ENCODE measurements at places on chromosomes 3 and 15. TPM values are rescaled to one million over a fixed set of nuclear protein-coding genes. Genes with fewer than 3 reads are reported as not detected.

Gene GAP43
- not detected for total RNA-seq

Gene GRK7
- not detected for total RNA-seq

Gene WDR93
- total RNA-seq = 0.25 TPM

Gene FOXL2NB
- total RNA-seq = 0.81 TPM

Gene UBE2E1
- 108 TPM for total RNA-seq

Gene RGMA
- 0.56 TPM for total RNA-seq

Gene ATP10A
- total RNA-seq = 9.2 TPM

Gene ITPKA
- total RNA-seq = 5.1 TPM

Gene KY
- total RNA-seq = 0.08 TPM

Gene SH3GL3
- 0.85 TPM for total RNA-seq

Gene TIMP4
- 11.9 TPM for total RNA-seq

Gene FAM81A
- total RNA-seq = 11.5 TPM

Gene ACOX2
- 7.2 TPM for total RNA-seq

Gene NUSAP1
- 74.9 TPM for total RNA-seq

Gene CALML4
- 11.1 TPM for total RNA-seq

Gene ZNF717
- total RNA-seq = 2.3 TPM

Gene KCNMB3
- 2.0 TPM for total RNA-seq

Gene CYP1A1
- 1.6 TPM for total RNA-seq

Gene CHAC1
- total RNA-seq = 8.2 TPM

Gene UACA
- 34.9 TPM for total RNA-seq

Gene IGSF11
- 4.3 TPM for total RNA-seq

Gene MYO9A
- 11.2 TPM for total RNA-seq

Gene SLC24A5
- not detected for total RNA-seq

Gene SNX22
- total RNA-seq = 0.81 TPM

Gene CDHR4
- 0.22 TPM for total RNA-seq

Gene SHC4
- total RNA-seq = 0.74 TPM

Gene HYAL1
- total RNA-seq = 1.00 TPM

Gene CCDC80
- 61.9 TPM for total RNA-seq

Gene TEX264
- total RNA-seq = 72.9 TPM

Gene XIRP1
- total RNA-seq = 0.17 TPM

Gene ZBTB47
- 5.0 TPM for total RNA-seq

Gene FAM107A
- total RNA-seq = 0.18 TPM

Gene NPHP3
- total RNA-seq = 8.5 TPM

Gene FURIN
- 62.0 TPM for total RNA-seq

Gene CISH
- total RNA-seq = 0.57 TPM

Gene PEAK1
- total RNA-seq = 7.2 TPM

Gene TRPM1
- total RNA-seq = not detected
